ENCODE measurements at places on chromosomes 2 and 18.

DNA sequence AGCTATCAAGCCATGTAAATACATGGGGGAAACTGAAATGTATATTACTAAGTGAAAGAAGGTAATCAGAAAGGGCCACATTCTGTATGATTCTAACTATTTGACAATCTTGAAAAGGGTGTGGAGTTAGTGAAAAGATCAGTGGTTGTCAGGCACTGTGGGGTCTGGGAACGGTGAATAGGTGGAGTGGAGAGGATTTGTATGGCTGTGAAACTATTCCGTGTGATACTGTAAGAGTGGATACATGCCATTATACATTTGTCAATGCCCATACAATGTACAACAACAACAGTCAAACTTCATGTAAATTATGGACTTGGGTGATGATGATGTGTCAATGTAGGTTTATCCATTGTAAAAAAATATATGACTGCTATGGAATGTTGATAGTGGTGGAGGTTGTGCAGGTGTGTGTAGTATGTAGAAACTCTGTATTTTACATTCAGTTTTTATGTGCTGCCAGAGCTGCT is 1116.2 kb downstream of the SUCLG1 start:
- DNase-seq = no peak

DNA sequence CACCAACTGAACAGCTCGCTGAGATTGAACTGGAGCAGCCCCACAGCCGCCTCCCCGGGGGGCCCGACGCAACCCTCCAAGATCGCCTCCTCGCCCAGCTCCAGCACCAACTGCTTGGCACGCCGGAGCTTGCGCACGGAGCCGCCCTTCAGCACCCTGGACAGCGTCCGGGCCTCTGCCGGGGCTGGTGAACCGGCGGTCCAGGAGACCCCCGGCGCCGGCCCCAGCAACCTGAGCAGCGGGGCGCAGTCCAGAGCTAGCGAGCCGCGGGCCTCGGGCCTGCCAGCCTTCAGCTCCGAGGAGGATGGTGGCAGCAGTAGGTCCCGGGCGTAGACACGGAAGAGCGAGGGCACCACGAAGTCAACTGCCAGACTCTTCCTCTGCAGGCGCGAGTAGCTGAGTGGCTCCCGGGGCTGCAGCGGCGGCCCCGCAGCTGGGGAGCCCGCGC is 1.2 kb downstream of the ALK start:
- DNase-seq = no peak

- no peak for DNase-seq
Observed at GRCh38 chr18:6414723-6415417, at the start of gene L3MBTL4. TSS of gene L3MBTL4 (minus strand) at chr18:6414911. CDS start at chr18:6311625, 103,286 bp downstream.

GRCh38 chr18:62325806-62326645 is 916 bp downstream of the TNFRSF11A start:
- peak; percentile 3 for DNase-seq

- no peak for DNase-seq
Observed at GRCh38 chr2:71550801-71551630, 97.7 kb downstream of the DYSF start.

DNA sequence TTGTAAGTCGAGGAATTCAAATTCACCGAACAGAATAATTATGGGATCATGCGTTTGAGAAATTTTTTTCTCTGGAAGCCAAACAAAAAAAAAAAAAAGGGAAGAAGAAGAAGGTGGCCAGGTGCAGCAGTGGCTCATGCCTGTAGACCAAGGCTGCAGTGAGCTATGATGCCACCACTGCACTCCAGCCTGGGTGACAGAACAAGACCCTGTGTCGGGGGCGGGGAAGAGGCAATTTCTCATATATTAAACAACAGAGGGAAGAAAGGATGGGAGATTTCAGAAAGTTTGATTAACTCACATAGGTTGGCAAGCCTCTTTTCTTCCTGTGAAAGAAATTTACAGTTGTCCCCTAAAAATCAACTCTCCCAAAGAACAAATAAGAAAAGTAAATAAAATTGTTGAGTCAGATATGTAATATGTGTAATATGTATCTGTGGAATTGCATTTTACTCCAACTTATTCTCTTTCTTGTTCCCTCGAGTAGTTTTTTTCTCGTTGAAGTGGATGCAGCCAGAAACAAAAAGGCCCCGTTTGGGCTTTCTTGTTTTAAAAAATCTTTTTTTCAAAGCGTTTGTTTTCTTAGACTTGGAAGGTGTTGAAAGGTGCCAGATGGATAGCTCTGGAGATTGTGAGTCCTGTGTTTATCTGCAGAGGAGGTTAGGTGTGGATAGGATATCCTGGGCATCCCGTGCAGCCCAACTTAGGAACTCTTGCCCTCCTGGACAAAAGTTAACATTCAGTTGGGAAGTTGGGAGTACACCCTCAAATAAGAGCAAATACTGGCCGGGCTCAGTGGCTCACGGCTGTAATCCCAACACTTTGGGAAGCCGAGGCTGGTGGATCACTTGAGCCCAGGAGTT is 25.4 kb upstream of the FMNL2 start:
- DNase-seq = no peak

GRCh38 chr2:191321861-191322662 is 76.9 kb downstream of the MYO1B start:
- no peak for DNase-seq

DNA sequence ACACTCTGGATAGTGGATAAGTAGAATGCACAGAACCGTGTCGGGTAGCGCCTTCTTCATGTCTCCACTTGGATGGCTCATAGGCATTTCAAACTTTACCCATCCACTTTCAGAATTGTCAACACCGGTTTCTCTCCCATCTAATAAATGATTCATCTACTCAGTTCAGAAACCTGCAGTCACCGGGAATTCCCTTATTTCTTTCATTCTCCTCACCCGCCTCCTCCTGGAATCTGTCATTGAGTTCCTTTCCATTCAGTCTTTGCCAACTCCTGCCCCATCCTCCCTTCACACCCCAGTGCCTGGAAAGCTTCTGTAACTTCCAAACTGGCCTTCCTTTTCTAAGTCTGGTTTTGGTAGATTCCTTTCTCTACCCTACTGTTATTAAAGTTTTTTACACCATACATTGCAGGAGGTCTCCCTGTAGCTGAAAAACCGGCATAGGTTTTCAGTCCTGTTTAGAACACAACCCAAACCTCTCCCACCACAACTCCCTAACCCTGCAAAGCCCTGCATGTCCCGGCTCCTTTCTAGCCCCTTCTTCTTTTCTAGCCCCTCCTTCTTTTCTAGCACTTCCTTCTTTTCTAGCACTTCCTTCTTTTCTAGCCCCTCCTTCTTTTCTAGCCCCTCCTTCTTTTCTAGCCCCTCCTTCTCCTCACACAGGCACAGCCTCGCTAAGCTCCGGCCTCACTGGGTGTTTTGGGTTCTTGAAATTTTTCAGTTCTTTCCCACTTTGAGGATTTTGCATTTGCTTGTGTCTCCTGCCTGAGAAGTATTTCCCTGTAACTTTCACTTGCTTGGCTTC is 133.9 kb upstream of the KLHL14 start:
- no peak for DNase-seq

DNA sequence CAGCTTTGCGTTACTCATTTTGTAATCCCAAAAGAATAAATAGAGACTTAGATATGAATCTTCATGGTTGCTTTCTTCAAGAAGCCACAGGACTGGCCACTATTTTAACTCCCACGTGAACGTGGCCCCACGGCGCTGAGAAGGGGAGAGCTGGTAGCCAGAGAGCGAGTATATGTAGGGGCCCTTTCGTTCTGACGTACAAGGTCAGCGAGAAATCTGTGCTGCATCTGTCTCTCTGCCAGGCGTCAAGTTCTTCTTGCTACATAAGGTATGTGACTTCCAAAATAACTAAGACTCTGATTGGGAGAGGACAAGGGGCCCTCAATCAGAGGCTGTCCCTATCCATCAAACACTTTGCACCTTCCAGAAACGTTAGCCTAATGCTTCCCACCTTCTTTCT is 149.2 kb downstream of the PLEKHA3 start:
- DNase-seq = no peak

- DNase-seq = no peak
Observed at GRCh38 chr2:196293751-196294515, 122.6 kb upstream of the STK17B start.

DNA sequence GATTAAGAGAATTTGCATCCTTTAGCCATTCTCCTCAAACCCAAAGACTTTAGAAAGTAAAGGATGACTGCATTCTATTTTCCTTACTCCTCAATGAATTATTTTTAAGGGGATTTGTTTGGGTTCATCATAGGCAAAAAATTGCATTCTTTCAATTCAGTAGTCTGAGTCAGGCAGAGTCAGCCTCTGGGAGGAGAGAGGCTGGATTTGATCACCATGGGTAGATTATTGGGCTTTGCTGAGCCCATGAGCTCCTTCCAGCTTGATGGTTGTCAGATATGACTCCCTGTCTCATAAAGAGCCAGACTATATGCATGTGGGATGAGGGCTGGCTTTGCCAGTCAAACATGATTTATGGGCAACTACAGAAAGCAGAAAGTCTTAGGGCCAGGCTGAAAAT is 101.2 kb downstream of the KCNS3 start:
- no peak for DNase-seq

DNA sequence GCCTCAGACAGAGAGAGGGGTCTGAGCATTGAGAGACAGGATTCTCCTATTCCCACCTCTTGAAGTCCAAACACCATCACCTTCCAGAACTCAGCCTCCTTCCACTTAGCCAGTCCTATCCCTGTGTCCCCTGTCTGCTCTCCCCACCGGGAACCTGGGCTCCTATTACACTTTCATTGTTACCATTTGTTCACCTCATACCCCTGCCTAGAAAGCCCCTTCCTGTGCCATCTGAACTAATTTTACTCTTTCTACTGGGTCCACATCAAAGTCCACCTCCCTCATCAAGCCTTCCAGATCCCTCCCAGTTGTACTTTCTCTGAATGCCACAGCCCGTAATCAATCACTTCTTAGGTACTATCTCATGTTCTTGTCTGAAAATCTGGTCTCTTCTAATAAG is 220.6 kb downstream of the ZBTB7C start:
- DNase-seq = no peak

DNA sequence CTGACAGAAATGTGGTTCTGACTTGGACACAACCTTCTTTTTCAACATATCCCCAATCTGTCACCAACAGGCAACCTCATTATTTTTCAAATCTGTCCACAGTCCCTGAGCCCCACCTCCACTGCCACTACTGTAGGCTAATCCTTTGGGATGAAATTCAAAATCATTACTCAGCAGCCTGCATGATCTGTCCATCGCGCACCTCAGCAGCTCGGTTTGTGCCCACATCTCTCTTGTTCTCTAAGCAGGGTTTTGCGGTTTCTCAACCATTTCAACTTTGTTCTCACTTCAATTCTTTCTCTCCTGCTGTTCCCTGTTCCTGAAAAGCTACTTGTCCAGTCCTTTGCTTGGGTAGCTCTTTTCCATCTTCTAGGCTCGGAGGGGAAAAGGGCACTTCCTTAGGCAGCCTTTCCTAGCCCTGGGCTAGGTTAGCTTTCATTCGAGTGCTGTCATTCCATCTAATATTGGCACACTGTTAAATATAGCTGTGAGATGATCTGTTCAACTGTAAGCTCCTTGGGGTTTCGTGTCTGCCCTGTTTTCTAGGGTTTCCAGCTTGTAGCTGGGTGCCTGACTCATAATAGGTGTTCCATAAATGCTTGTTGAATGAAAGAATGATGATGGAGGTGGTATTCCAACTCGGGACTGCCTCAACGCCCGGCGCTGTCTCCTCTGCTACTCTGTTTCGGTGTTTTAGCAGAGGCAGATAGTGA is 653 bp upstream of the ANKAR start:
- no peak for DNase-seq

- no peak for DNase-seq
Observed at GRCh38 chr2:28030600-28030999, 140.1 kb downstream of the BABAM2 start.

- no peak for DNase-seq
Observed at GRCh38 chr18:42614619-42615293, 500.7 kb downstream of the RIT2 start.

- DNase-seq = no peak
Observed at GRCh38 chr2:166127217-166128155, at the start of gene SCN1A. TSS of gene SCN1A (minus strand) at chr2:166128020. CDS start at chr2:166073621, 54,399 bp downstream.

- DNase-seq = no peak
Observed at GRCh38 chr2:162092658-162093556, 18.9 kb upstream of the DPP4 start.

DNA sequence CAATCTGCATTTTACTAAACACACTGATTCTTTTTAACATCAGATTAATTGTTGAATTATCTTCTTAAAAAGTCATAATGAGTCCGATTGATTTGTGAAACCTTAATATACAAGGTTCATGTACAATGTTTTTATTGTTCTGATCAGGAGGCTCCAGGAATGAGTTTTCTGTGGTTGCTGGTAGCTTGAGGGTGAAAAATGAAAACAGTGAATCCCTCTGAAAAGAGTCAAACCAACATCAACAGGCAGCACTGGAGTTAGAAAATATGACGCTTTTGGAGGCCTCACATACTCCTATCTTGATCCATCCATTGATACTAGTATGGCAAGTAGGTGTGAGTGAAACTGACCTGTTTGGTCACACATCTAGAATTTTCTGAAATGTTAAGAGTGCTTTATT is 216.3 kb upstream of the ETAA1 start:
- no peak for DNase-seq

GRCh38 chr2:110788976-110789375 is 56.6 kb downstream of the ACOXL start:
- DNase-seq = no peak
